OCI-LY7 (cell line): ENCODE measurements at places on chromosomes 1 and 21. TPM values are rescaled to one million over a fixed set of nuclear protein-coding genes. Genes with fewer than 3 reads are reported as not detected.

Gene CD48
- total RNA-seq: 131 and 149 TPM in 2 replicates

Gene MCOLN3
- total RNA-seq: not detected in 2 replicates

DNA sequence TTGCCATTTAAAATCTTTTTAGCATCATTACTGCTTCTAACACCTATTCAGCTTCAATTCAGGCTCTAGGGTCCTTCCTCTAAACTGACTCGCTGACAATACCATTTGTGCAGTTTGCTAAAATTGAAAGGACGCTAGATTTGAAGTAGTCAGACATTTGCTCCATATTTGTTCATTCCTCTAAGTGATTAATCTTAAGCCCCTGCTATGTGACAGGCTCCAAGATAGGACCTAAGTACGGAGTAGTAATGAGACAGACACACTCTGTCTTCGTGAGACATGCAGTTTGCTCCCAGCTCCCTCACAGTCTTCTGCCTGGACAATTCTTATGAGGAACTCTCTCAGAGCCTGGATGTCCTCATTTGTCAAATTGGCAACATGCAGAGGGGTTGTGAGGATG is 26.1 kb upstream of the CD53 start:
- no peak for DNase-seq

GRCh38 chr1:85047472-85048295 is 616 bp downstream of the MCOLN3 start:
- no peak for DNase-seq

DNA sequence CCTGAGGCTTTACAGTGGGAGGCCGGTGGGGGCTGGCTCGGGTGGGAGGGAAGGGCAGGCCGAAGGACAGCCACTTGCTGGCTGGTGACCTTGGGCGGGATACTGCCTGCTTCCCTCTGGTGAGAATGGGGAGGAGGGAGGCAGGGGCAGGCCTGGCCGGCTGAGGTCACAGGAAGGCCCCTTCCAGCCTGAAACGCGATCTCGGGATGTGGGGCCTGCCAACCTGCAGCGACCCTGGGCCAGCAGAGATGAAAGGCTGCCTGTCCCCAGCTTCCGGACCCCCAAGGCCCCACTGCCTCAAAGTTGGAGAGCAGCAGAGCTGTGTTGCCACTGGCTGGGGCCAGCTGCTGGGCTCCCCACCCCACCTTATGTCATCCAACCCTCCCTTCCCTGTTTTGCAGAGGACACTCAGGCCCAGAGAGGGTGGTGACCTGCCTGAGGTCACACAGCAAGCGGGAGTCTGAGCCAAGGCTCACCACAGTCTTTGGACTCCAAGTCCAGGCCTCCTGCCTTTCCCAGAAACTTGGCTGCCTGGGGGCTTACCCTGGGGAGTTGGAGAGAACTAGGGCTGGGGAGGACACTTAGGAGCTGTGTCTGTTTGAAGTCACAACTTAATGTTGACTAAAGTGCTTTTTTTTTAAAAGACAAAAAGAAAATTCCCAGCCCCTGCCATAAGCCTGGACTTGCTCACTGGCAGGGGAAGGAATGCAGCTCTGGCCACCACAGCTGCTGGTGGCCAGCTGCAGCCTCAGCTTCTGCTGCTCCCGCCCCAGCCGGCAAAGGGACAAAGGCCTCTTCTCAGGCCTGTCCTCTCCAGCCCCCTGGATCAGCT is 14.8 kb upstream of the WASF2 start:
- no peak for DNase-seq

DNA sequence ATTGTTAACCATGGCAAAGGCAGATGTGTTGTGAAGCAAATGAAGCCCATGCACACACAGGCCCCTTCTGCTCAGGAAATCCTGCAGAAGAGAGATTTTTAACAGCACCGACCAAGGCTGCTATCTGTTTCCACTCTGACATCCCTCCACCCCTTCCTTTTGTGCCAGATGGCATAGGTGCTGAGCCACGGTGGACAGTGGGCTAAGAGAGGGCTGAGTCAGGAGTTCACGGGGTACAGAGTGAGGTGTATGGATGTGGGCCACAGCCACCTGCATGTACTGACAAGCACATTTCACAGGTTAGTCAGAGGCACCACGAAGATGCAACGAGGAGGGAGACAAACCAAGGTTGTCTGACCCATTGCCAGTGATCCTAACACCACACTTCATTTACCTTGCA is 9.5 kb downstream of the RSPH1 start:
- DNase-seq: no peak

- DNase-seq: no peak
Observed at GRCh38 chr1:234018816-234019215, 114.3 kb downstream of the SLC35F3 start.

DNA sequence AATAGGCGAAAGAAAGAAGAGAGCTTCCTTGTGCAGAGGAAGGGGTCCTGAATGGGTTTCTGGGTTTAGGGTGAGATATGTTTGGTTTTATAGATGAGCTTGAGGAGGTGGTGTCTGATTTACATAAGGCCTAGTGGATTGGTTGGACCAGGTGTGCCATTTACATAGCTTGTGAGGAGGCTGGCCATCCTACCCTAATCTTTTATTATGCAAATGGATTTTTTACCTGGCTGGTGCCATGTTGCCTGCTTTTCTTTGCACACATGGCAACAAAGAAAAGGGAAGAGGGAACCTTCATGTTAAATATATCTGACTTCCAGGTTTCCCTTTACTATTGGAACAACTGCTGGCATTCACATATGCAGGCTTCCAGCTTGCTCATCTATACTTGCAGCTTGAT is 585.3 kb downstream of the PTPRU start:
- no peak for DNase-seq

DNA sequence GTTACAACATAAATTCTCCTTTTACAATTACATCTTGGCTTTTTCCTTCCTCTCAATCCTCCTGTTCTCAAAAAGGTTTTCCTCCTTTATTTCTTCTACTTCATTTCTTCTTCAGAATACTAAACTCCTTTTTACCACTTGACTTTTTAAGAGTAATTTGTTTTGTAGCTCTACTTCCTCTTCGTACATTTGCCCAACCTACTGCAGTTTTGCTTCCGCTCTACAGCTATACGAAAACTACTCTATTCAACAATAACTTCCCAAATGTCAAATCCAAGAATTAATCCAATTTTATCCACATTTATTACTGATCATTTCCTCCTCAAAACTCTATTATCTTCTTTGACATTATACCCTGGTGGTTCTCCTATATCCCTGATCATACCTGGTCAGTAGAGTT is 3.4 kb downstream of the GDAP2 start:
- no peak for DNase-seq
